ENCODE measurements at places on chromosomes 3 and 15.

- no peak for DNase-seq
Observed at GRCh38 chr3:172258624-172259023, 189.6 kb downstream of the GHSR start.

DNA sequence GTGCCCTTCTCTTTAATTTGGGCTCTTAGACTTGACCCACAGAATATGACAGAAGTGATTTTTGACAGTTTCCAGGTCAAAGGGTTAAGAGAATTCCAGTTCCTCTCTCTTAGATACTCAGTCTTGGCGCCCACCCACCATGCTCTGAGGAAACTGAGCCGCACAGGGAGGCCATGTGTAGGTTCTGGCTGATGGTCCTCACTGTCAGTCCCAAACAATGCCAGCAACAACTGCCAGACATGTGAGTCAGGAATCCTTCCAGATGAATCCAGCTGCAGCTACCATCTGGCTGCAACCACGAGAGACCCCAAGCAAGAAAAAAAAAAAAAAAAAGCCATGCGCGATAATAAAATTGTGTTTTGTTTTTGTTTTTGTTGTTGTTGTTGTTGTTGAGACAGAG lies 326.6 kb downstream of the MAGI1 start:
- DNase-seq, result no peak

DNA sequence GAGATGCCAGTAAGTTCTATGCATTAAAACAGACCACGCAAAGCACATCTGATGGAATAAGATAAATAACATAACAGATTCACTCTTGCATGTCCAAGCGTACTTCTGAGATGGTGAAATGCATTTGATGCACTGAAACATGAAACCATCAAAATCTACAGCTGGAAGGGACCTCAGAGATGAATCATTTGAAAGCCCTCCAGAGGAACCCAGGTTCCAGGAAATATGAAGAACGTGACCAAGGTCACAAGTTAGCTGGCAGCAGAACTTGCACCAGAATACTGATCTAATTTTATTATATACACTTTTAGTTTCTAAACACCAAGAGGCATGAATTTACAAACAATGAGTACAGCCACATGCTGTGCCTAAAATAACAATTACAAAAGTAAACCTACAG lies 957.1 kb downstream of the FHIT start:
- peak; percentile 20 for DNase-seq

GRCh38 chr15:60392601-60392985 lies 5.2 kb downstream of the ANXA2 start:
- peak; percentile 92 for DNase-seq

DNA sequence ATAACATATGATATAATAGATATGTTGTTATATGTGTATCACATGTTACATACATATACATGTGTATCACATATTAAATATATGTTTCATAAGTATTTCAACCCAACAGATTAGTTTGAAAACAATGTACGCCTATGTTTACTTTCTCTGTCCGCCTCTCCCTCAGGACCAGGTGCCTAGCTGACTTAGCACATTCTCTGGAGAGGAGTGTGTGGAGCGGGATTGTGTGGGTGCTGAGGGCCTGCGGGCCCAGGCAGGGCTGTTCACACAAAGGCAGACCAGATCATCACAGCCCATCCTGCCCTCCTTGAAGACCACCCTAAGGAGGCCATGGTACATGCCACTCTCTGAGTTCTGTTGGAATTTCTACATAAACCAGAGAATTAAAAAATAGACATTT lies 81.0 kb downstream of the PLXNA1 start:
- no peak for DNase-seq

DNA sequence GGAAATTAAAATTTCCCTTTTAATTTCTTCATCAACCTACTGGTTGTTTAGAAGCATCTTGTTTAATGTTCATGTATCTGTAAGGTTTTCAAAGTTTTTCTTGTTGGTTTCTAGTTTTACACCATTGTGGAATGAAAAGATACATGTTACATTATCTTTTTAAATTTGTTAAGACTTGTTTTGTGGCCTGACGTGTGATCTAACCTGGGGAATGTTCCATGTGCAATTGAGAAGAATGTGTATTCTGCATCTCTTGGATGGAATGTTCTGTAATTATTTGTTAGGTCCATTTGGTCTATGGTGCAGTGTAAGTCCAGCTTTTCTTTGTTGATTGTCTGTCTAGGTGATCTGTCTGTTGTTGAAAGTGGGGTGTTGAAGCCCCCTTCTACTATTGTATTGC lies 45.7 kb downstream of the THSD4 start:
- no peak for DNase-seq

- DNase-seq, result no peak
Observed at GRCh38 chr3:157501863-157502262, 1.4 kb downstream of the VEPH1 start.

DNA sequence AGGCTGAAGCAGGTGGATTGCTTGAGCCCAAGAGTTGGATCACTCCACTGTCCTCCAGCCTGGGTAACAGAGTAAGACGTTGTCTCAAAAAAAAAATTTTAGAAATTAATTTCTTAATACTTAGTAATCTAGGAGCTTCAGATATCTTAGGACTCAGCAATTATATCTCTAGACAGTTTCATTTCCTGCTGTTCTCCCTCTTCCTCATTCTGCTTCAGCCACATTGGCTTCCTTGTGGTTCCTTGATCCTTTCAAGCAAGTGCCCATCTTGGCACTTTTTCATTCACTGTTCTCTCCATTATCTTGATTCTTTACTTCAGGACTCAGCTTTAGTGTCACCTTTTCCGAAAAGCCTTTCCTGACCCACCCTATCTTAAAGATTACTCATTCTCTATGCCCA lies 22.5 kb downstream of the TMEM202 start:
- no peak for DNase-seq

DNA sequence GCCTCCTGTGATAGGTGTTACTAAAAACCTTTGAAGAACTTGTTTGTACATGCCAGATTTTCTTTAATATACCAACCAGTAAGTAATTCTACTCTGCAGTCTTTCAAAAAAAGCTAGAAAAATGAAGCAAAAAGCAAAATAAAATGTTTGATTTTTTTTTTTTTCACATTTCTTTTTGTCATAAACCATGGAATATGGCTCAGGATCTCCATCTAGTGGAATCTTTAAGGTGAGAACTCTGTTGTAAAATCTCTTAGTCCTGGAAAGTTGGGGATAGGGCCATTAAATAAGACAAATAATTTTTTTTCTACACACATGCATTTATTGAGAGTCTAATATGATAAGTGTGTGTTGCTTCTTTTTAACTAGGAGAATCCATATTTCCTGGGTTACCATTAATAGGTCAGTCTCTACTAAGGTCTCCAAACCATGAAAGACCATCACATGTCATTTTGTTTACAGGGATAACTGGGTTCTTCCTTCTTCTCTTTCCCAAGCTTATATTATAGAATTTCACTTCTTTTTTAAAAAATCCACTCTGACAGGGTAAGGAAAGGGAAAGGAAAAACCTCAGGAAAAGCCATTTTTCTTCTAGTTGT lies 84.6 kb downstream of the SLC9A9 start:
- no peak for DNase-seq

All from activated CD4-positive, alpha-beta T cell treated with anti-CD3 and anti-CD28 coated beads, Interleukin-2, amount 50 U/mL, for 16 hours (primary cell).